Urinary bladder (tissue), 4 donors: ENCODE measurements at places on chromosomes 6 and 20. TPM values are rescaled to one million over a fixed set of nuclear protein-coding genes. Genes with fewer than 3 reads are reported as not detected.

- no peak for DNase-seq
These were observed 58.0 kb downstream of the SLC35D3 start for GRCh38 chr6:136980070-136980469.

Gene COX4I2
- polyA plus RNA-seq = 10.1 TPM

DNA sequence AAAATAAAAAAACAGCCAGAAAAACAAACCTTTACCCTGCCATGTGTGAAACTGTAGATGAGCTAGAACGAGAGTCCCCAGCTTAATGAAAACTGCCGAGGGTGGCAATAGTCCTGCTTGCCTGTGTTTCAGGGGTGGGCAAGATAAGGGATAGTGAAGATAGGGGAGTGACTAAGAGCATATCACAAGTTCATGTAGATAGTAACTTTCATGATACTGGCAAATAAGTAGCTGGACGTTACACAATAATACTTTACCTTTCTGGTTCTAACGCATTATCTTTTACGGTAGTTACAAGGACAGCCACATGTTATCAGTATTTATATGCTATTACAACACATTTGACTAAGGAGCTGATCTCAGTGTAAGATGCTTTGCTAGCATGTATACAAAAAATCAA is 9.3 kb upstream of the FBXO9 start:
- DNase-seq = no peak

Gene RAB22A
- 7.0 TPM for polyA plus RNA-seq

Gene DYNLT1
- 193 TPM for polyA plus RNA-seq

- no peak for DNase-seq
These were observed 83.5 kb upstream of the SYNCRIP start for GRCh38 chr6:85726206-85726605.

GRCh38 chr6:68756454-68757375 is 121.6 kb downstream of the ADGRB3 start:
- DNase-seq = no peak

Gene CNPY3
- polyA plus RNA-seq = 43.8 TPM

- DNase-seq = no peak
These were observed 397.0 kb downstream of the DOK5 start for GRCh38 chr20:54872440-54872839.

- DNase-seq = no peak
These were observed 86.9 kb downstream of the SH3BGRL2 start for GRCh38 chr6:79717989-79718388.

DNA sequence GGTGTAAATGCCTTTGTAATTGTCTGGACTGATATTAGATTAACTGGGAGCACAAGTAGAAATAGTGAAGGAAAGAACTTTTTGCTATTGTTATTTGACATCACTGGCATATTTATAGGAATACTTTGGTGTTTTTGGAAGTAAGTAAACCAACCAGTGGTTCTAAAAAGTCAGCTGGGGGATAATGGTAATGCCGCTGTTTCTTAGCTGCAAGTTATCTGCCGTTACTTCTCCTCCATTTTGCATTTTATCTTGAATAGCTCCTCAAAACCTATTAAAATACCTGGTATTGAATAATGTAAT is 3.8 kb downstream of the PTPN1 start:
- DNase-seq = no peak

DNA sequence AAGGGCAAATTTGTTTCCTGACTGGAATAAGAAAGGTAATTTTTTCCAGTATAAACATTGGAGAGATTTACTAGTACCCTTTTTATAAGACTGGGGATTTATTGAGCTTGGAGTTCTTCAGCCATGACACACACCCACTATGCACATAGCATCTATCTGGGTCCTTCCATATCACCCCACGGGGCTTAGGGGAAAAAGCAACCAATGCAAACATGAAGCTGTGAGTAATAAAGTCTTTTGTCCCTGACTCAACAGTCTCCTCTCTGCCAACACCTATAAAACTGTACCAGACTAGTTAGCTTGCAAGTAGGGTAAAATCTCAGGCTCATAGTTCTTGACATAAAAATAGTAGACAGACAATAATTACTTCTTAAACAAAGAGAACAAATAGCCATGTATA is 23.4 kb downstream of the COL21A1 start:
- no peak for DNase-seq

- DNase-seq = no peak
These were observed 62.0 kb upstream of the EPB41L1 start for GRCh38 chr20:36092398-36093024.

- no peak for DNase-seq
These were observed 1267.0 kb upstream of the CITED2 start for GRCh38 chr6:140641412-140641811.
